ENCODE measurements at places on chromosomes 7 and 10.

- no peak for DNase-seq
These were observed 63.2 kb upstream of the PODXL start for GRCh38 chr7:131619336-131620305.

- no peak for DNase-seq
These were observed 945 bp upstream of the RHEB start for GRCh38 chr7:151520419-151521261.

DNA sequence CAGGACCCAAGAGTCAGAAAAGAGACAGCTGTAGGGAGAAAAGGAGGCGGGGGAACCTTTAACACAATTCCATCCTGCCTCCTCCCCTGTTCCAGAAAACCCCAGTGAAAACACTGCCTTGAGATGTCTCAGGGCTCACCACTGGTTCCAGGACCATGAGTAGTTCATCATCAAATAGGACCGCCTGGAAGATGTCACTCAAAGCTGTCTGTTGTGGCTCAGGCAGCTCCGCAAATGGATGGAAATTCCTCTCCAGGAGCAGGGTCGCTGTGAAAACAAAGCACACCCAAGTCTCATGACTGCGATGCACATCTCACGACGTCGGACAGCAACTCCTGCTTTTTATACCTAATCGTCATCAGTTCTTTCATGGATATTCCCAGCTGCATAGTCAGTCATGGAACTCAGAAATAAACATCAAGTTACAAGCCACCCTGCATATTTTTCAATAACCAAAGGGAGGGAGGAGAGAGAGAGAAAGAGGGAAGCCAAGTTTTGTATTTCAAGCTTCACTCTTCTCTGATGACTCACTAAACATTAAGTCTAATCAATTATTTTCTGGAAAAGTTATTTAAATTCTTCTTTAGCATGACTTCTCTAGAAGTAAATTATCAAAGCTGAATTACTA is 49.2 kb downstream of the GSDME start:
- DNase-seq: no peak

GRCh38 chr7:100667331-100668068 is 6.0 kb upstream of the GNB2 start:
- DNase-seq: no peak

DNA sequence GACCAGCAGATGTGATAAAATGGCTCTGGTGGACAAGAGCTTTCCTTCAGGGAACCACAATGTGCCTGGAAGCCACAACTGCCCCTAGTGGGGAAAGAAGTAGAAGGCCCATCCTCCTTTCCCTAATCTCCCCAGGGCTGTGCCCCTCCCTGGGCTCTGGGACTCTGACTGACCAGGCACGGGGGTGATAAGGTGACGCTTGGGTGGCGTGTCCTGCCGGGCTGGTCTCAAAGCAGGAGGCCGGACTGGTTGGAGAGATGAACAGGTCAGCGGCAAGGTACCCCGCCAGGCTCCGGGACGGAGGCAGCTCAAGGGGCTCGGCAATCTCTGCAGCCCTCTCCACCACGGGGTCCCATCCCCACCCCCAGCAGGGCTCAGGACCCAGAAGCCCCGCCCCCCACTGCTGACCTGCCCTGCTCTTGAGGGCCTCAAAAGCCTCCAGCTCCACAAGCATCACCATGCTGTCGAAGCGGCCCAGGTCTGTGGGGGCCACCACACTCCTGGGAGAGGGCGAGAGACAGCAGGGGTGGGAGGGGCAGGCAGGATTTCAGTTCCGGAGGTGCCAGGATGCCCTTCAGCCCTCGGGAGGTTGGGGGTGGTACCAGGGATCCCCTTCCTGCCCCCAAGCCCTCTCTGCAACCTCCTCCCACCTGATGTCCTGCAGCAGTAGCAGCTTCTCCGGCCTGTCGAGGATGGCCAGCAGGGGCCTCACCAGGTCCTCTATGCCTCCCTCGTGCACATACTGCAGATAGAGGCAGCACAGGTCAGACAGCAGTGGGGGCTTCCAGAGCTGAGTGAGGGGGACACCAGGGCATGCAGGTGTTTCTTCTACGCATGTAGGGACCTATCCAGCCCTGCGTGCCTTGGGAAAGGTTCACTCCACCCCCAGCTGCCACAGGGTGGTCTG is 12.2 kb downstream of the LZTS2 start:
- no peak for DNase-seq

DNA sequence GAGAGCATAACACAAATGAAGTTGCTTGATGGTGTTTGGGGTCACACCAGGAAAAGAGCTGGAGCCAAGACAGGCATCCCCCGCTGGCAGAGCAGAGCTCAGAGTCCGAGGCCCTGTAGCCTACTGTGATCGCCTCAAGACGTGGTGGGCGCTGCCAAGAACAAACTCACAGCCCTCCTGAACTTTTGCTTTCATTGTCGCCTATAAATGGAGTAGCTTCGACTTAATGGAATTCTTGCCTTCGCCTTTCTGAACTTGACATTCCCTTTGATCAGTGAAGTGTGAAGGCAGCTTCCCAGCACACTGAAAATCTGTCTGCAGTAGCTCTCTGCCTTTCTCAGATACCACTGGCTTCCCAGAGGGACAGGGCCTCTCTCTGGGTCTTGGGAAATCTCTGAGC is 21.3 kb downstream of the CPXM2 start:
- DNase-seq: no peak

DNA sequence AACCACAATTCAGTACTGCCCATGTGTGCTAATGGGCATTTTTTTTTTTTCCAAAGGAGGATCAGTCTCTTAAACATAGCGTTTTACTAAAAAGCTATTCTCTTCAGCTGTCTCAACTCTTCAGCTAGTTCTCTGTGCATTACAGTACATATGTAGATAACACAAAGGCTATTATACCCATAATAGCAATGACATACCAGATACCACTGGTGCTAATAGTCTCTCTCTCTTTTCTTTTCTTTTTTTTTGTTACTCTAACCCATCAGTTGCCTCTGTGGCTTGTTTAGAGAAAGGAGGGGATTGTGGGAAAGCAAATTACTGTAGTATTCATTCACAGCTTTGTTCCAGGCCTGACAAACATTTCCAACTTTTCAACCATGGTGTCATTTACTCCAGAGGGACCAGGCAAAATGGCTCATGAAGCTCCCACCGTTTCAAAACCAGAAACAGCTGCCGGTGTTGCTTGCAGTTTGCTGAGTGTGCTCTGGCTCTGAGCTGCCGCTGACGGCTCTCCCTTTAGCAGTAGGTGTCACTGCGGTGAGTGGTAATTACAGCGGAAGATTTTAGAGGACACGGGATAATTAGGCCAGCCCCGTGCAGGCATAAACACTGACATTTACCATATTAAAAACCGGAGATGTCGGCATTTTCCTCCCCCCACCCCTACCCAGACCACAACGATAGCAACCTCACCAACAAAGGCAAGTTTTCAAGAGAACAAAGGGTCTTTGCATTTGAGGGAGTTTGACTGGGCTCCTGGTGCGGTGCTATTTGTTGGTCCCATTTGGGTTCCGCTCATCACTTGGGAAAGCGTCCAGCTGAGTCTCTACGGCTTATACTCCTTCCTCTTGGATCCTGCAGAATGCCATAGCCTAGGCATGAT is 1005.5 kb downstream of the KCNMA1 start:
- no peak for DNase-seq

DNA sequence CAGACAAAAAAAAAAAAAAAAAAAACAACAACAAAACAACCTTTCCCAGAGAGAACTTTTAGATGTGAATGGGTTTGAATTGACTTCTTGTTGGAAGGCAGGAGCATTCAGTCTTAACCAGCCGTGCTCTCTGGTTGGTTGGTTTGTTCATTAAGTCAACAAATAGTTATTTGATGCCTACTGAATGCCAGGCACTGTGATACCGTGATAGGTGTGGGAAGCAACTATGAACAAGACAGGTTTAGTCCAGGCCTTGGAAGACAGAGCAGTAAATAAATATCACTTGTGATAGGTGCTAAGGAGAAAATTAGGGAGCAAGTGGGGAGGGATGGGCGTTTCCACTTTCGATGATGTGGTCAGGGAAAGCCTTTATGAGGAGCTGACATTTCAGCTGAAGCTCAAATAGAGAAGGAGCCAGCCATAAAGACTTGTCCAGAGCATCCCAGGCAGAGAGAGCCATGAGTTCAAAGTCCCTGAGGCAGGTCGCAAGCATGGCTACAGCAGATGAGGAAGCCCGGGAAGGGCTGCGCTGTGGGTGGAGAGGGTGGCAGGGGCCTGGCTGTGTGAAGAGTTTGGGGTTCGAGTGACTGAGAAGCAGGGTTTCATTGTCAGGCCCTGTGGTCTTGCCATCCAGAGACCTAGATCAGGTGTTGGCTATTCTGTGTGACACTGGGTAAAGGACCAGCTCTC is 8.0 kb downstream of the TSPAN15 start:
- DNase-seq: no peak

- DNase-seq: no peak
These were observed 12.7 kb downstream of the MYO1G start for GRCh38 chr7:44965937-44966730.

DNA sequence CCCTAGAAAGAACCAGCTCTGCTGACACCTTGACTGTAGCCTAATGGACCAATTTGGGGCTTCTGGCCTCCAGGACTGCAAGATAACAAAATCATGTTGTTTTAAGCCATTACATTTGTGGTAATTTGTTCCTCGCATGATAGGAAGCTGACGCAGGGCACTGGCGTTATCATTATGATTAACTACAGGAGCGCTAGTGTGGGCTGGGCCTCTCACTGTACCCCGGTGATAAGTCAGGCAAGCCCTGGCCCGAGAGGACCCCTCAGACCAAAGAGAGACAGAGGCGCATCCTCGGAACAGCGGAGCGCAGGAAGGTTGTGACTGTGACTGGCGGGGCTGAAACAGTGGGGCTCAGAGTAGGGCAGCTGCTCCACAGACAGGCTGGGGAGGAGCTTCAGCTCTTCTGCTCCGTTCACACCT is 150.3 kb upstream of the CHST15 start:
- DNase-seq: no peak

GRCh38 chr7:118902600-118902999 is 678.1 kb downstream of the ANKRD7 start:
- no peak for DNase-seq
